Upper lobe of right lung (tissue), 1 donor: ENCODE measurements at places on chromosomes 12 and 14. TPM values are rescaled to one million over a fixed set of nuclear protein-coding genes. Genes with fewer than 3 reads are reported as not detected.

Gene PELI2
- 25.7 TPM for total RNA-seq

Gene KRT6C
- not detected for total RNA-seq

Gene P2RX7
- 20.1 TPM for total RNA-seq

Gene DCN
- total RNA-seq, result 753 TPM

Gene STX2
- 23.6 TPM for total RNA-seq

GRCh38 chr14:59301354-59301753 lies 112.9 kb downstream of the DAAM1 start:
- H3K4me1 ChIP-seq, result peaks cover 27% of the 10 kb centered on the region
- H3K36me3 ChIP-seq, result no peaks in the 10 kb centered on the region
- no peak for DNase-seq
- no peak overlapping the region for H3K27ac ChIP-seq

GRCh38 chr12:105357162-105357691 lies 26.7 kb downstream of the C12orf75 start:
- no peaks in the 10 kb centered on the region for H3K4me1 ChIP-seq
- no peak for DNase-seq
- no peaks in the 10 kb centered on the region for H3K27me3 ChIP-seq
- no peak overlapping the region for H3K4me3 ChIP-seq

DNA sequence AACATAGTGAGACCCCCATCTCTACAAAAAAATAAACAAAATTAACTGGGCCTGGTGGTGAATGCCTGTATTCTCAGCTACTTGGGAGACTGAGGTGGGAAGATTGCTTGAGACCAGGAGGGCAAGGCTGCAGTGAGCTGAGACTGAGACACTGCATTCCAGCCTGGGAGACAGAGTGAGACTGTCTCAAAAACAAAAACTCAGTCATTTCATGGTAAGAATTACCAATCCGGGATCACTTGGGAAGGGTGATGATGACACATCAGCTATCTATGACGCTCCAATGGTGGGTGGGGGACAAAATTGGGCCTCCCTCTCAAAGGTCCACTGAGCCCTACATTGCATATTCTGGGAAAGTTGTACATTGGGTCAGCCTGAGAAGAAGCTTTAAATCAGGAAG lies 47.7 kb downstream of the SERPINA3 start:
- H3K4me1 ChIP-seq, result no peaks in the 10 kb centered on the region
- no peak for DNase-seq
- no peak overlapping the region for H3K4me3 ChIP-seq
- no peaks in the 10 kb centered on the region for H3K36me3 ChIP-seq
- H3K27ac ChIP-seq, result no peak overlapping the region
- no peaks in the 10 kb centered on the region for H3K27me3 ChIP-seq

GRCh38 chr14:100588671-100589070 lies 1.5 kb upstream of the BEGAIN start:
- H3K27me3 ChIP-seq, result peaks cover 40% of the 10 kb centered on the region
- peaks cover 6% of the 10 kb centered on the region for H3K4me1 ChIP-seq
- no peak overlapping the region for H3K4me3 ChIP-seq
- peak; percentile 48 for DNase-seq
- no peaks in the 10 kb centered on the region for H3K36me3 ChIP-seq
- no peak overlapping the region for H3K27ac ChIP-seq

DNA sequence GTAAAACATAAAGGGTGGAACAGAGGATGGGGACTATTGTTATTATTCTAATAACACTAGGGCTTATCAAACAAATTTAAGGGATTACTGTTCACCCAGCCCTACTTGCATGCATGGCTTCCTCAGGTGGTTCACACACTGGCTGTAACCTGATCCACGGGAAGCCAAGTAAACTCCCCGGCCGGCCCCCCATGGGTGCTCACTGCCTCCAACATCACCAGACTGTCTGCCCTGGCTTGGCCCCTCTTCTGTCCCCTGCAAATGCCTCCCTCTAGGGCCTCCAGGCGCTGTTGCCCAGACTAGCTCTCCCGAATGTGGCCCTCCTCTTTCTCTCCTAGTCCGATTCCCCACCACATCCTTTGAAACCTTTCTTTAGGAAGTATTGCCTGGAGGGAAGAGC lies 18.6 kb downstream of the FAIM2 start:
- no peaks in the 10 kb centered on the region for H3K36me3 ChIP-seq
- H3K4me3 ChIP-seq, result no peak overlapping the region
- DNase-seq, result no peak
- no peak overlapping the region for H3K27ac ChIP-seq
- H3K4me1 ChIP-seq, result no peaks in the 10 kb centered on the region
- peaks cover 7% of the 10 kb centered on the region for H3K27me3 ChIP-seq

DNA sequence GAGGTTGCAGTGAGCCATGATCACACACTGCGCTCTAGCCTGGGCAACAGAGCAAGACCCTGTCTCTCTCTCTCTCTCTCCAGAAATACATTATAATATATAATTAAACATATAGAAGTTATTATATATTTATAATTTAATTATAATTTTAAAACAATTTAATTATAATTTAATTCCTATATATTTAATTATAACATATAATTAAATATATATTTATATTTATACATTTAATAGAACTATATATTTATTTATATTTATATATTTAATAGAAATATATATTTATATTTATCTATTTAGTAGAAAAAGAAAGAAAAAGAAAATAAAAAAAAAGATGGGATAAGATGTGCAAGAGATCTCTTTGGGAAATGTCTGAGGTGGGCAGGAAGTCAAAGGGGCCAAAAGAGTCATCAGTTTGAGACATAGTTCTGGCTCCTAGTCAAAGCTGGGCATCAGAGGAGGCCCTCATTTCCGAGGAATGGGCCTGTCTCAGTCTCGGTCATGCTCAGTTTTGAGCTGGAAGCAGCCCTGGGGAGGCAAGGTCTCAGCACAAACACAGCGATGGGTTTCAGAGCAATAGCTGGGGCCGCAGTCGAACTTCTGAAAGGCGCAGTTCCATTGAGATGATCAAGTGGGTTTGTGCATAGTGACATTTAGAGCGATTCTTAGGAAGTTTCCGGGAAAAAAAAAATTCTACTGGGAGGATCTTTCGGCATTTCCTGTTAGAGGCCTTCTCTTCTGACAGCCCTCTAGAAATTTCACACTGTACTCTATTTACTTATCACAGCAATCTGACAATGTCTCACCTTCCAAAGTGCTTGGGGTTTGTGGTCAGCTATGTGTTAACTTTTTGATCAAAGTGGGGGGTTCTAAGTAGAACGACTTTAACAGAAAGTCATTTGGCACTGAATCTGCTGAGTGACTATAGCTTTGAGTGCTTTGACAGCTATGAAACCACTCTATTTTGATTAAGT lies 58.7 kb upstream of the GZMB start:
- H3K4me1 ChIP-seq, result no peaks in the 10 kb centered on the region
- no peak for DNase-seq
- H3K27ac ChIP-seq, result no peak overlapping the region
- H3K27me3 ChIP-seq, result no peaks in the 10 kb centered on the region

GRCh38 chr12:128797119-128798118 lies 26.3 kb downstream of the SLC15A4 start:
- H3K27ac ChIP-seq, result no peak overlapping the region
- H3K36me3 ChIP-seq, result peaks cover 89% of the 10 kb centered on the region
- no peak overlapping the region for H3K4me3 ChIP-seq
- peak; percentile 10 for DNase-seq

DNA sequence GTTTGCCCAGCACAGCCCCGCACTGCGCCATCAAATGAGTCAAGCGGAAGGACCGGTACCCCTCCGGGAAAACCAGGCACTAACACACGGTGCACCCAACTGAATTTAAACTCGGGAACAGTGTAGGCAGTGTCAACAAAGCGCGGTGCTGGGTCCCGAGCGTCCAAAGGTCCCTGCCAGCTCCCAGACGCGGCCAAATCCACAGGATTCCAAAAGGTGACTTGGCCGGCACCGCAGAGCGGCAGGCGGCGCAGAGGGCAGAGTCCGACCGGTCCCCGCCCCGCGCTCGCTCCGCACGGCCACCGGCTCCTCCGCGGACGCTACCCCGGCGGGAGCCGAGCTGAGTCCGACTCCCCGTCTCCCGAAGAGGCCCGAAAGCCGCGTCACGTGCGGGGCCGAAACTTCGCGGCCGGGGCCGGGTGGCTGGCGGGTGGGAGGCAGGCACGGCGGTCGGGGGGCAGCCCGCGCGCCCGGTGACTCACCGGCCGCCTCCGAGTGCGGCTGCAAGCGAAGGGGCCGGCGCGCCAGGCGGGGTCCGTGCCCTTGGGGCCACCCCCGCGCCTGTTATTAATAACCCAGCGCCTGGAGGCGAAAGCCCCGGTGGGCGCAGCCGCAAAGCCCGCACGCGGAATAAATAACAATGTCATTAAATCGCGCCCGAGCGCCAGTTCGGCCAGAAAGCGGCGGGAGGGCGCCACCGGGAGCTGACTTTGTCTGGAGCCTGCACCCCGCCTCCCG lies 863 bp downstream of the DENND5B start:
- H3K27ac ChIP-seq, result peak overlapping the region; percentile 84
- H3K4me1 ChIP-seq, result peaks cover 9% of the 10 kb centered on the region
- H3K4me3 ChIP-seq, result peak overlapping the region; percentile 83
- DNase-seq, result peak; percentile 78
- no peaks in the 10 kb centered on the region for H3K27me3 ChIP-seq

DNA sequence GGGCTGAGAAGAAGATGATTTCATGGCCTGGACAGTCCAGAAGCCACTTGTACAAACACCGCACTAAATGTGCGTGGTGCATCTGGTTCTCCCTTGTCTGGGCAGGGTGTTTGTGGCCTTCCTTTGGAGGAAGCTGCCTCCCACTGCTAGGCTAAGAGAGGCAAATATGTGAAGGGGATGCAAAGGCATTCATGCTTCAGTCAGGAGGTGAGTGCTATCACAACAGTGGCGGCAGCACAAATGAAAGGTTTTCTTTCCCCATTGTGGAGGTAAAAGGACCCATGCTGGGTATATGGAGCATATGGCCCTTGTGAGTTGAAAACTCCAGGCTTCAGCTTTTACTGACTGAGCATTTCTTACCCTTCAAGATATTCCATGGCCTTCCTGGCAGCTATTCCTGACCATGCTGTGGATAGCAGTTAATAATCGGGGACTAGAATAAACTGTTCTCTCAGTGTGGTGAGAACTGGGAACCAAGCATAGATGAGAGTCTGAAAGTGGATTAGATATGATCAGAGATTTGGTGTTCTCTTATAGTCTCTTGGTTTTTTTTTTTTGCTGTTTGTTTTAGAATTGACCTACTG lies 69.9 kb downstream of the MYRFL start:
- H3K36me3 ChIP-seq, result no peaks in the 10 kb centered on the region
- DNase-seq, result no peak
- H3K27ac ChIP-seq, result no peak overlapping the region
- no peak overlapping the region for H3K4me3 ChIP-seq
- H3K4me1 ChIP-seq, result no peaks in the 10 kb centered on the region
- H3K27me3 ChIP-seq, result no peaks in the 10 kb centered on the region

DNA sequence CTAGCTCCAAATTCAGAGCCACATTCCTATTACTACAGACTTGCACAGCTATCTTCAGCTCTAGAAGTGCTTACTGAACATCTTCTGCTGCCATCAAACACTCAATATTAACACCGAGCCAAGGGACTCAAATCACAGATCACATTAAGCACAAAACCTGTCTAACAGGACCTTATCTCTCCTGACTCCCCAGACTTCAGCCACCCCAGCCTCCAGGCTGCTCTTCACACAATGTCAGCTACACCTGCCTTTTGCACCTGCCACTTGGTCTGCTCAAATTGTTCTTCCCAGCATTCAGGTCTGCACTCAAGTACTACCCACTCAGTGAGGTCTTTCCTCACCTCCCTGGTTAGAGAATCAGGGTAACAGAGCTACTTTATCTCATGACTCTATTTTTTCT lies 57.1 kb downstream of the GALC start:
- H3K27ac ChIP-seq, result no peak overlapping the region
- H3K4me1 ChIP-seq, result no peaks in the 10 kb centered on the region
- DNase-seq, result no peak
- H3K4me3 ChIP-seq, result no peak overlapping the region
- H3K36me3 ChIP-seq, result peaks cover 43% of the 10 kb centered on the region

DNA sequence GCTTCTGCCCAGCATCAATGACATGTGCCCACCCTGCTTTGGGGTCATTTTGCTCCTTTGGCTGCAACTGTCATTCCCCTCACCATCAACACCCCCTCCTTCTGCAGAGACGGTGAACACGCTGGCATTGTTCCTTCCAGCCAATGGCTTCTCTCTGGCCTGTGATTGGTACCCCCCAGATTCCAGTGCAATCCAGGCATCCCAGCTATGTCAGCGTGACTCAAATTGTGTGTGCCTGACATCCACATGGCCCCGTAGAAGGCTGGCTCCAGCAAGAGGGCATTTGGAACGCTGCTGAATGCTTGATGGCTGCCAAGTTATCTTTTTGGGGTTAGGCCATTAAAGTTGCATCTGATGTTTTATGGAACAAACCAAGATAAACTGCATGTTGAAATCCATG lies 21.0 kb upstream of the CCND2 start:
- H3K27me3 ChIP-seq, result peaks cover 10% of the 10 kb centered on the region
- H3K4me1 ChIP-seq, result no peaks in the 10 kb centered on the region
- no peak overlapping the region for H3K27ac ChIP-seq
- no peaks in the 10 kb centered on the region for H3K36me3 ChIP-seq
- no peak for DNase-seq
- H3K4me3 ChIP-seq, result no peak overlapping the region

GRCh38 chr12:12323591-12323990 lies 26.5 kb downstream of the MANSC1 start:
- no peak overlapping the region for H3K4me3 ChIP-seq
- no peaks in the 10 kb centered on the region for H3K36me3 ChIP-seq
- no peak overlapping the region for H3K27ac ChIP-seq
- peaks cover 15% of the 10 kb centered on the region for H3K4me1 ChIP-seq
- H3K27me3 ChIP-seq, result no peaks in the 10 kb centered on the region

DNA sequence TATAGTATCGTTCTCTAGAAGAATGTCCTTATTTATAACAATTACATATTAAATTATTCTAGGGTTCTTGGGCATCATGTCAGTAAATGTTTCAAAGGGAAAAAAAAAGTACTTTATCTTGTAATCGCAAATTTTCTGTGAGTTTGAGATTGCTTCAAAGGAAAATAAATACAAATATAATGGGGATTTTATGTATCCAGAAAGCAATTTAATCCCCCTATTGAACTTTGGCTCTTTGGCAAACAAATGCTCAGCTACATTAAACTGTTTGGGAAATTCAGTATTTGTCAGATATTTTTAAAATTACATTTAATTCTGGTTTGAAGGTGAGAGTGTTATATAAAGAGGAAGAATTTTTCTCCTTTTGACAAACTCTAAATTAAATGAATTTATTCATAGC lies 8.0 kb downstream of the ACSS3 start:
- no peaks in the 10 kb centered on the region for H3K27me3 ChIP-seq
- no peak overlapping the region for H3K27ac ChIP-seq
- peaks cover 17% of the 10 kb centered on the region for H3K4me1 ChIP-seq
- no peak for DNase-seq
- no peaks in the 10 kb centered on the region for H3K36me3 ChIP-seq

- H3K4me3 ChIP-seq, result no peak overlapping the region
- H3K27ac ChIP-seq, result no peak overlapping the region
- no peaks in the 10 kb centered on the region for H3K4me1 ChIP-seq
- H3K36me3 ChIP-seq, result no peaks in the 10 kb centered on the region
Observed at GRCh38 chr14:34256223-34256622, 205.8 kb downstream of the SPTSSA start.

GRCh38 chr14:105163040-105163742 lies 5.4 kb downstream of the JAG2 start:
- no peak overlapping the region for H3K27ac ChIP-seq
- H3K27me3 ChIP-seq, result peaks cover 11% of the 10 kb centered on the region
- DNase-seq, result no peak
- H3K4me3 ChIP-seq, result no peak overlapping the region
- H3K4me1 ChIP-seq, result no peaks in the 10 kb centered on the region
